RWPE1 (cell line): ENCODE measurements at places on chromosomes 5 and 9.

- peak; percentile 85 for DNase-seq
Observed at GRCh38 chr5:154190595-154191304, at the start of gene GALNT10. GALNT10 (plus strand) TSS chr5:154190733; CDS start chr5:154190867, 134 bp downstream.

GRCh38 chr9:33959725-33960124, 89.0 kb downstream of the UBAP2 start:
- DNase-seq, result no peak

- DNase-seq, result no peak
Observed at GRCh38 chr5:58156973-58157701, 302.7 kb downstream of the PLK2 start.

DNA sequence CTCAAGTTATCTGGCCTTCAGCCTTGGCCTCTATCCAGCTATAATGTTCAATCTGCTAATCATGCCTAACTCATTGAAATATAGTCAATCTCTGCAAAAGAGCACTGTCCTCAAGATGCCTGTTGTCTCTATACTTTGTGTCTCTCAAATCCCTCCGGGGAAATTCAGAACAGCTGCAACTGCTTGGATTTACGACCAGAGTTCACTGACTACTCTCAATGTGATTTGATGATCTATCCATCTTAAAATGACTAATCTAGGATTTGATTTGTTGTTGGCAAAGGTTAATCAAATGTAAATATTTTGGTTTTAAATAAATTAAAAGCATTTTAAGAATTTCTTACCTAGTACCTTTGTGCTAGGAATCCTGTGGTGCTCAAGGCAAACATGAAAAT, 40.9 kb downstream of the SVEP1 start:
- DNase-seq, result no peak

DNA sequence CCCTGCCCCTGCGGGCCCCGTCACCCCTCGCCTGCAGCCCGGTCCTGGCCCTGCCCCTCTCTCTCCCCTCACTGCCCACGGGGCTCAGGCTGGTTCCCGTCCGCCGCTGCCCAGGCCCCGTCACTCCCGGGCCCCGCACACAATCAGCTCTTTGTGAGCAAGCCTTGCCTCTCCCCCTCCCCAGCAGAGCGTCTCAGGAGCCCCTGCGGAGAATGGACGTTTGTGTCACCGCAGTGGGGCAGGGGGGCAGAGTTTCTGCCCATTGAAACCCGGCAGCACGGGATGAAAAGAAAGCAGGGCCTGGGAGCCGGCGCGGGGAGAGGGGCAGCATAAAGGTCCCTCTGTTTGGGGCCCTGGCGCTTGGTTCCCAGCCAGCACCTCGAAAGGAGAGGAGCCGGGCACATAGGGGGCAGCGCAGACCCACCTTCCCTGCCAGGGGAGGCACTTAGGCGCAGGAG, 13.5 kb upstream of the NUP214 start:
- no peak for DNase-seq

GRCh38 chr5:140882591-140882899, 621 bp downstream of the PCDHA13 start:
- DNase-seq, result peak; percentile 62

DNA sequence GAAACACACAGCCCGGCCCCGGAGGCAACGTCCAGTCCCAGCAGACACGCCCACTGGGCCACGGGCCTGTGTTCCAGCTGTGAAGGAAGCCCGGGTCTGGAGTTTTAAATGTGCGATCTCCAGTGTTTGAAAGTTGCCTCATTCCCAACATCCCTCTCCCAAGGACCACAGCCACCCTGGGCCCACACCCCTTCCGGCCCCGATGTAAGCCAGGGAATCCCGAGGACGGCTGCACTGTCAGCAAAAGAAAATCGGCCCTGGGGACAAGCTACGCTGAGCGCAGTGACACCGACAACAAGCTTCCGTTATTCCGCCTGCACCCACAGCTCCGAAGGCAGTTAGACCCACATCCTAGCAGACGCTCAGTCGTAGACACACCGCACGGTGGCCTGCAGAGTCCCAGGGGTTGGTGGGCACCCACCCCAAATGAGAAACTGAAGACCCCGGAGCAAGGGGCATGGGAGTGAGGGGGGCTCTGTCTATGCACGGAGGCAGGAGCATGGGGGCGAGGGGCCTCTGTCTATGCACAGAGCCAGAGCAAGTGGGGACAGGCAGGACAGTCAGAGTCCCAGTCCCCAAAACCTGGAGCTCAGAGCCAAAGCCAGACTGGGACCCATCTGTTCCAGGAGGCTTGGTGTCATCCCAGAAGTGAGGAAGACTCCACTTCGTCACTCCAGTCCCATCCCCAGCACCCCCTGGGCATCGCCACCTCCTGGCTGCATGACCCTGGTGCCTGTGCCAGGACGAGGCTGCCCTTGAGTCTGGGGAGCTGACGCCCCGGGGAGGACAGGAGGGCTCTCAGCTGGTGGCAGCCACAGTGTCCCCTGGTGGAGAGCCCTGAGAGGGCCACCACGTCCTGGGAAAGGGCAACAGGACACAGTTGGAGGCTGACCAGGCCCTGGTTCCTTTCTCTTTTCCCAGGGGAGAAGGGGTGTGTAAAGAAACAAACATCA, 23.4 kb downstream of the GLT6D1 start:
- DNase-seq, result no peak

GRCh38 chr5:124746916-124747790, 714 bp upstream of the ZNF608 start:
- DNase-seq, result peak; percentile 59

DNA sequence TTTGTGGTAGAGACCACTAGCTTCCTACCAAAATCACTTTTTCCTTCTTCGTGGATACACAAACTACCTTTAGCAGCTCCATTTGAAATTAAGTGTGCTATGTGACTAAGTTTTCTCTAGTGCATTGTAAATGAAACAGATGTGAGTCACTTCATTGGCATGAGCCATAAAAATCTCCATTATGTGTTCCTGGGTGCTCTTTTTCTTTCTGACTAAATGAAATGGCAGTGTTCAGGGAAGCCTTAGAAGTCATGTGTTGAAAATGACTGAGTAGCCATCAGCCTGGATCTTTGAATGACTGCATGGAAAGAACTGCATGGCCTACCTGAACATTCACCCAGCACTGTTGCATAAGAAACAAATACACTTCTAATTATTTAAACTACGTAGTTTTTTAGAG, 107.9 kb downstream of the NDUFAF2 start:
- DNase-seq, result peak; percentile 78

- no peak for DNase-seq
Observed at GRCh38 chr5:101362067-101362466, 459.0 kb upstream of the ST8SIA4 start.

DNA sequence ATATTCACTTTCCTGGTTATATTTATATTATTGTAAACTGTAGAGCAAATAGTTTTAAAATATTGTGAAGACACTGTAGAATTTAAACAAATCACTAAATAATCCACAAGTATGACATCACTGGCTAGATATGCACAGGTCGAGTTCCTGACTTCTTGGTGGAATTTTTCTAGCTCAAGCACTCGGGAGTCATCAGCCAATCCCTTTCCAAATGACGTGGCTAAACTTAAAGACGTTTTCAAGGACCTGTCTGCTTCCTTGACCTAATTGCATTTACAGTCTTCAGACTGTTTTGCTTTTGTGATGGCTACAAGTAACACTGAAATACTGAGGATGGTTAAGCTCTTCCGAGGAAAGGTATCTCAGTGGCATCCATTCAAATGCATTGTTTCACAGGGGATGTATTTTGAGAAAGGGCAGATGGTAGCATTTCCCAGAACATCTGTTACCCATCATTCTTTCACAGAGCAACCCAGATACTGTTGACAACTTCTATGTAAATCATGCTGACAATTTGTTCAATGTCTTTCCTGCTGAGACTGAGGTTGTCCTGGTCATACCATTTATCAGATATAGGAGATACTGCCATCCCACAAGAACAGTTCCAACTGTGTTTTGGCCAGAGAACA, 262.8 kb downstream of the CDH10 start:
- no peak for DNase-seq

GRCh38 chr5:84092738-84093137, 291.9 kb downstream of the EDIL3 start:
- no peak for DNase-seq

DNA sequence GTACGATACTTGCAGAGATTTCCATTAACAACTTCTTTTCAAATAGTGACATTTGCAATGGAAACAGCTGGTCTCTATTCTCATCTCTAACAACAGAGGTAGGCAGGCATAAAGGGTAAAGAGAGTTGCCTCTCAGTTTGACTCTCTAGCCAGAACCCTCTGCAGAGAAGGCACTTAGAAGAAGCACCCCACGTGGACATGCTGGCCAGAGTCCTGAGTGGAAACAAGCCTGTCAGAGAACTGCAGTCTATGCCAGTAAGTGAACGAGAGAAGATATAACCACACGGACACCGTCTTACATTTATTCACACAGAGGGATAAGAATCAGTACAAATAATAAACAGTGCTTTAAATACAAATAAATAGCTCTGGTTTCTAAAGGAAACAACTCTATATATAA, 11.0 kb upstream of the LHX6 start:
- no peak for DNase-seq

GRCh38 chr9:74951725-74952151, 974 bp downstream of the C9orf40 start:
- peak; percentile 32 for DNase-seq

DNA sequence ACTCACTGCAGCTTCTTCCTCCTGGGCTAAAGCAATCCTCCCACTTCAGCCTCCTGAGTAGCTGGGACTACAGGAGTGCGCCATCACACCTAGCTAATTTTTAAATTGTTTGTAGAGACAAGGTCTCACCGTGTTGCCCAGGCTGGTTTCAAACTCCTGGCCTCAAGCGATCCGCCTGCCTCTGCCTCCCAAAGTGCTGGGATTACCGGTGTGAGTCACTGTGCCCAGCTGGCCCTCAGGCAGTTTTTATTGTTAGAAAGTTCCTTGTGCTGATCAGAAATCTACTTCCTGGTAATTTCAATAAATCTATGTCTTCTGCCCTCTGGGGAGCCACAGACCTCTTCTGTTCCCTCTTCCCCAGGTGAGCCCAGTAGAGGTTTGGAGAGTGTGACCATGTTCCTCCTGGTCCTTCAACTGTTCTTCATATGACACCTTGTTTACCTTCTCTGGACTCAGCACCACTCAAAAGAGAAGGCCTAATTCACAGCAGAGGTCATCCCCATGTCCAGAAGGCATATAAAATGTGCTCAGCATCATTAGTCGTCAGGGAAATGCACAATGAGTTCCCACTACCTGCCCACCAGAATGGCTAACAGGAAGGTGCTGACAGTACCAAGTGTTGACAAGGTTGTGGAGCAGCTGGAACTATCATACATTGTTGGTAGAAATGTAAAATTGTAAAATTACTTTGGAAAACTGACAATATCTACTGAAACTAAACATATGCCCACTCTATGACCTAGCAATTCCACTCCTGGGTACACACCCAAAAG, 10.4 kb downstream of the TMOD1 start:
- DNase-seq, result no peak
